Activated CD4-positive, alpha-beta T cell treated with anti-CD3 and anti-CD28 coated beads, Interleukin-2, Interleukin-4, amounts not matched to agents 100 ng/mL and 50 ng/mL, durations not matched to agents 16 hours and 8 hours (primary cell): ENCODE measurements at places on chromosomes 6 and 20.

GRCh38 chr20:19463597-19463996, 251.2 kb downstream of the SLC24A3 start:
- DNase-seq = no peak

DNA sequence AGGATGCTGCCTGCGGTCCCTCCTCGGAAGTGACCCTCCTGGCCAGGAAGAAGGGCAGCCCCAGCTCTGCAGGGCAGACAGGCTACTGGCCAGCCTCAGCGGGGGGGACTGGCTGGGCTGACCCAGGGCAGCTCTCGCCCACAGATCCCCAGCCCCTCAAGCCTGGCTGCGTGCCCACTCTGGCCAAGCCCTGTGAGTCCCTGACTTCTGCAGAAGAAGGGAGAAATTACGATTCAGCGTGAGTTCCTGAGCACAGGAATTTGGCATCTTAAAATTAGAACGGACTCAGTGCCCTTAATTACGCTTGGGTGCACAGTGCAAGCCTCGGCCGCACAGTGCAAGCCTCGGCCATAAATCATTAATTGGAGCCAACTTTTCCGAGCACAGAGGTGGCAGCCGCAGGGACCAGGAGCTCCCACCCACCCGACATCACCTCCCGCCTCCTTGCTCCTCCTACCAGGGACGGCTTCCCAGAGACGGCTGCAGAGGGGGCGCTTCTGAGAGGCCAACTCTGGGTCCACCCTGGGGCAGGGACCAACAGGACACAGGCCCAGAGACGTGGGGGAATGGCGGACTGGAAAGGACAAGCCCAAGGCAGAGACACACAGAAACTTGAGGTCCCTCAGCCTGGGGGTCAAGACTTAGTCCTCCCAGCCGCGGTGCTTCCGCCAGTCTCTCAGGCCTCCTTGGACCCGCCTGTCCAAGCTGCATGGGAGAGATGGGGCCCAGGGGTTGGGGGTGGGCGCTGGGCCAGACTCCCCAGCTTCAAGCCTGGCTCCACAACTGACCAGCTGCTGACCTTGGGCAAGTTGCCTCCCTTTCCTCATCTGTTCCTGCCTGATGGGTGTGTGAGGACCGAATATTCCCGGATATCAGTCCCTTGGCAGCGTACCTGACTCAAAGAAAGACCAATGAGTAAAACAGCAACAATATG, 165.4 kb downstream of the TAF4 start:
- no peak for DNase-seq

DNA sequence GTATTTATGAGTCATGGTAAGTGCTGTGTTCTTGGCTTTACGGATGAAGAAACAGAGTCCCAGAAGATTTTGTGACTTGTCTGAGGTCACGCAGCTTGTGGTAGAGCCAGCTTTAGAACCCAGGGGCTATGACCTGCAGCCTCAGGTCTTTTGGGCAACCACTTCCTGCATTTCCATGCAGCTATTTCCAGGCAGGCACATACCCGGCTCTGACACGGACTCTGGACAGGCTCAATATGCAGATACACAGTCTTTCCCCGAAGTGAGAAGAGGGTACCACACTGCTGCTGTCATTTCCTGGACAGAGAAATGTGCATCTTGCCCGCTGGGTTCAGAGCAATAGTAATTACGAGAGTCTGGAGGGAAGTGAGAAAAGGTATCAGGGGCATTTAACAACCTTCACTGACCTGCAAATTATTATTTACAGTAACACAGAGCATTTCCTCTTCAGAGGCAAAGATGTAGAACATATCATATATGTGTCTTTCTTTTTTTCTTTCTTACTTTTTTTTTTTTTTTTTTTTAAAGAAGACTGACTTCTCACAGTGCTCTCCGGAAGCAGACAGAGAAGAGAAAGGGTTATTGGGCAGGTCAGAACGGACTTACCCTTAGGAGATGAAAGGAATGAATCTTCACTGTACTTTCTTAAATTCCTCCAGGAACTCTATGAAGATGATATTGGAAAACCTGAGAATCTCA, 185.1 kb downstream of the CLIC5 start:
- peak; percentile 89 for DNase-seq

GRCh38 chr6:3899970-3900439, 50.8 kb downstream of the FAM50B start:
- DNase-seq = no peak

DNA sequence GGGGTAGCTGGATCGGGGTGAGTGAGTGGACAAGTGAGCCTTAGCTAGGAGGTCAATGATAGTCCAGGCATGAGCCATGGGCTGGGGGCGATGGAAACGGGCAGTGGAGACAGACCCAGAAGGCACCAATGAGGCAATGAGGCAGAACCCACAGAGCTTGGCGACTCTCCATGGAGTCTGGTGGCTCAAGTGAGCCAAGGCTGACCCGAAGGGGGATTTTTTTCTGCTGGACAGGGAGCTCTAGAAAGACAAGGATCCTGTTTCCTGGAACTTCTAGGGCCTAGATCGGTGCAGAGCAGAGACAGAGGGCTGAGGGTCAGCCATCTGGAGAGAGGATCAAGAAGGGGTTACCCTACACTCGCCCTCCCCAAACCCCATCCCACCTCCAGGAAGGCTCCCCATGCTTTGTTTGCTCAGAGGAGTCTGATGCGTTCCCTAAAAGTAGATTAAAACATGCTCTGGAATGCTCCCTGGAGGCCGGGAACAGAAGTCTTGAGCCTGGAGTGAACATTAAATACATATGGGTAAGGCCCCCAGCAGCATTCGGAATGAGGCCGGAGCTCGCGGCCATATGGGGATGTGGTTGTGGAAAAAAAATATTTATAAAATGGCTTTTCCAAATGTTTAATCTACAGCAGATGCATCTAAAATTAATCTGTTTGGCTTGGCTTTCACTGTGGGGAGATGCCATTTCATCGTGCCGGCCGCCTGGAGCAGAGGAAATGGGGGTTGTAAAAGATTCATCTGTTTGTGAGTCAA, 237.8 kb upstream of the PMEPA1 start:
- DNase-seq = no peak

DNA sequence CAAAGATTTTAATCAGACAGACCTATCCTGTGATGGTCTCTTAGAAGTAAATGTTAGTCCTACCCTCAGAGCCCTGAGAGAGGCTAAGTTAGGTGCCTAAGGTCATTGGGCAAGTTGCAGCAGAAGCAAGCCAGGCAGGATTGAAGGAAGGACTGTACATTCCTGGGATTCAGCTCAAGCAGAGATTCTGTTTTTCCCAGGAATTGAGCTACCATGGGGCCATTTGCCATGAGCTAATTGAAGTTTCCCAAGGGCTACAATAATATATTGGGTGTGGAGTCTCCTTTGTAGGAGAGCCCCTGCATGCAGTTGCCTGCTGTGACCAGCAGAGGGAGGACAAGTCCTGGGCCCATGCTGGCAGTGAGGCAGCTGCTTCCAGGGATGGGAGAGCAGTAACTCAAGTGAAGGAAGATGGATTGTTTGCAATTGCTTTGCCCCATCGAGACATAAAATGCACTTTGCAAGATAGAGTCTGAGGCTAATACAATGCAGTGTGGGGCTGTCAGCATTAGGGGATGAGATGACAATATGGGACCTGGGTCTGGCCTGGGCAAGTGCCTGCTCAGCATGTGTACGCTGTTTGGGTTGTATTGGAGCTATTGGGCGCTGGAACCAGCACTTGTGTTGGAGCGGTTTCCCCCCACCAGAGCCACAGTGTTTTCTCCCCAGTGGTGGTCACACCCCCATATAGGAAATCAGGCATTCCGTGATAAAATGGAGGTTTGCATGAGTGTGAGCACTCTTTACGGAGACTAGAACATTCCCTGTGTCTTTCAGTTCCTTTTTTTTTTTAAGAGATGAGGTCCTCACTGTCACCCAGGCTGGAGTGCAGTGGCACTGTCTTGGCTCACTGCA, 27.9 kb downstream of the DNMT3B start:
- DNase-seq = peak; percentile 79

GRCh38 chr6:56593801-56594318, 48.8 kb downstream of the DST start:
- DNase-seq = peak; percentile 77

GRCh38 chr6:57021086-57021720, 25.3 kb upstream of the KIAA1586 start:
- DNase-seq = peak; percentile 50
